EL (cell line): ENCODE measurements at places on chromosomes 11 and 22.
A peak's percentile ranks its signal among the peaks of the same experiment; 100 is the strongest.

DNA sequence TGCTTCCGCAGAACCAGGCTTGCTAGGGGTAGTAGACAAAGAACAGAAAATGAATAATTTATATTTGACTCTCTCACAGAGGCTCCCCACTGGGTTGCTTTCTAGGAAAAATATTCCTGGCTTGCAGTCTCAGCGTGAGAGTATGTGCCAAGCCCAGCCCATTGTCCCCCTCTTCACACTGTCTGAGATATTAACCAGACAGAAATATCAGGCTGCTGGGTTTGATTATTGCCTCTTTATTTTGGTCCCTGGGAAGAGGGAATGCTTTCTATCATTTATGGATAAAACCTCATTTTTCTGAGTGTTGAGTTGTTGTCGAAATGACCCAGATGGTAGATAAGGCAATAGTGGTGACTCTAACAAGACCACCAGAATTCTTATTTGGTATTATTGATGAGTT lies 367.9 kb downstream of the METTL15 start:
- DNase-seq, result no peak

DNA sequence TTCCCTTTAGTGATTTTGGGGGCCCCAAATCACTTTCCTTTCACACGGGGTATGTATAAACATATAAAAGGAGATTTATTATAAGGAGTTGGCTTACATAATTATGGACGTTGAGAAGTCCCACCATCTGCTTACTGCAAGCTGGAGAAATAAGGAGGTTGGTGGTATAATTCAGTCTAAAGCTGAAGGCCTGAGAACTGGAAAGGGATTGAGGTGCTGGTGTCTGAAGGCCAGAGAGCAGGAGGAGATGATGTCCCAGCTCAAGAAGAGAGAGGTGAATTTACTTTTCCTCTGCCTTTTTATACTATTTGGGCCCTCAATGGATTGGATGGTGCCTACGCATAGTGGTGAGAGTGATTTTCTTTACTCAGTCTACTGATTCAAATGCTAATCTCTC lies 1.3 kb upstream of the ZNF202 start:
- no peak for DNase-seq

DNA sequence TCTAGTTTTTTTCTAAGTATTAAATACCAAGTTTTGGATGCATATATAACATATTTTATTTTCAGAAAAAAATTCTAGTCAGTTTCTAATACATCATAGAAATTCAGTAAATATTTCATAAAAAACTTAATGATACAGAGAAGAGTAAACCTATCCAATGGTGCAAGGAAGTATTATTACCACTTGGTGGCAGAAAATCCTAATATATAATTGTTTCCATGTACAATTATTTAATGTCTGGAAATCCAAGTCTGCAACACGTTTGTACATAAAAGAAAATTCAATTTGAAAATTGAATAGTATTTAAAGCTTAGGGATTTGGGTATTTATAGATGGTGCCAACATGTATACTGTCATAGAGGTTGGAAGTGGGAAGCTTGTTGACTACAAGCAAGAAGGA lies 127.0 kb downstream of the TRPC6 start:
- peak; percentile 15 for DNase-seq

DNA sequence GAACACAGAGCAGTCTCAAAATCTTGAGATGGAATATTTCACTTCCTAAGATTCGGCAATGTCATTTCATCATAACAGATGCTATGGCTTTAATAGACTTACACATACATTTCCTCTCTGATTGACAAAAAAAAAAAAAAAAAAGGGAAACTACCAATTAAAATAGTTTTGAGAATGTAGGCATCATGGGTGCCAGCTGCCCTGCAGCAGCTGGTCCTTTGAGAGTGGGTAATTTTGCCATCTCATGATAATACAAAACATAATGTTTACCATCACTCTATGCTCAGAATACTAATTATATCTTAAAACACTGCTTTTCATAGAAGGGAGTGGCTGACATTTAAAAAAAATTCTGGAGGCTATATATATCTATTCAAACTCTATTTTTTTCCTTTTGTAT lies 775.6 kb upstream of the CCDC90B start:
- no peak for DNase-seq

DNA sequence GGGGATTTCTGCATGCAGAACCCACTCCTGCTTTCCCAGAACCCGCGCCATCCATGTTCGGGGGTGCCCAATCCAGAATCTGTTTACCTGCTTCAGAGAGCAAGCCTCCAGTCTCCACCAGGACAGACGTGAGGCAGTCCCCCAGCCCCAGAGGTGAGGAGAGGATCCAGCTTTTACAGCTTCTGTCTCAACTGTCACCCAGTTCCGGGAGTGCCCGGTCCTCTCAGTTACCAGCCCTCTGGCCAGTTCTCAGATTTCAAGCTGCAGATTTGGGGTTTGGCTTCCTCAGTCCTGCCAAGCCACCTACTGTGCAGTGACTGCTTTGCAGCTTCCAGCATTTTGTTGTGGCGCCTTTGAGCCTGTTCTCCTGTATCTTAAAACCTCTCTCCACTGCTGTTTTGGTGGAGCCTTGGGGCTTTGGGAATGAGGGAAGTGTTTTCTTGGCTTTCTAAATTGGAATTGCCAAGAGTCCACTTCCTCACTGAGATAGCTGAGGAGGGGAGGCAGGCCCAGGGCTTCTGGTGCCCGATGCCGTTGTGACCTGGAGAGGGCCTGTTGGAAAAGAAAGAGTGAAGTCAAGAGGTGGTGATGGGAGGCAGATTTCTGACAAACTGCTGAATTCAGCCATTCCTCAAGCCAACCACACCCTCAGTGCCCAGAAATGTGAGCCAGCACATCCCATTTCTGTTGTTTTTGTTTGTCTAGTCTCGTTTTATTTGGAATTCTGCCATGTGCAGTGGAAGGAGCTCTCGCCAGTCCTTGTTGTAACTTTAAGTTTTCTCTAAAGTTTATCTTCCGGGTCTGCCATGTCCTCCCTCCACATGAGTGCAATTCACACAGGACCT lies 513.4 kb downstream of the TBC1D22A start:
- no peak for DNase-seq

GRCh38 chr11:57336111-57336666 lies 497 bp upstream of the SSRP1 start:
- no peak for DNase-seq

DNA sequence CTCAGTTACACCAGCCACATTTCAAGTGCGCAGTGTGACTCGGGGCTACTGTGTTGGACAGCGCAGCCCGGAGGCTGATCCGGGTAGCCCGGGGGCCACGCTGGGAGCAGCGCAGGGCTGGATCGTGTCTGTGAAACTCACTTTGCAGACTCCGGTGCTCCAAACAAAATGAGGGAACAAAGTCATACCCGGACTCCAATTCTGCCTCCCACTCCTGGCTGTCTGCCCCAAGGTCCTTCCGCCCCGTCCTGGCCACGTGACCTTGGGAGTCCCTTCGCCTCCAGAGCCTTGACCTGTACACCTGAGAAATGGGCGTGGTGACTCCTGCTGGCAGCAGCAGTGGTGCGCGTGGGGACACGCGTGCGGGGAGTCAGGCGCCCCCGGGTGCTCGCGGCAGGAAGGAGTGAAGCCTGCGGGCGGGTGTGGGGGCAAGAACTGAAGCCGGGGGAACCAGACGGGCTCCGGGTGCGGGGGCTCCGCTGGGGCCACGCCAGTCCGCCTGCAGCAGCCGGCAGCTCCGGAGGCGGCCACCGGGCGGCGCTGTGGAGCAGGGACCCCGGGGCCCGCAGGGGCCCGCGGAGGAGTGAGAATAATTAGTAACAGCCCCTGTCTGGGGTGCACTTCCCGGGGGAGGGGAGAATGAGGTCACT lies 42.4 kb downstream of the KCNJ4 start:
- no peak for DNase-seq

DNA sequence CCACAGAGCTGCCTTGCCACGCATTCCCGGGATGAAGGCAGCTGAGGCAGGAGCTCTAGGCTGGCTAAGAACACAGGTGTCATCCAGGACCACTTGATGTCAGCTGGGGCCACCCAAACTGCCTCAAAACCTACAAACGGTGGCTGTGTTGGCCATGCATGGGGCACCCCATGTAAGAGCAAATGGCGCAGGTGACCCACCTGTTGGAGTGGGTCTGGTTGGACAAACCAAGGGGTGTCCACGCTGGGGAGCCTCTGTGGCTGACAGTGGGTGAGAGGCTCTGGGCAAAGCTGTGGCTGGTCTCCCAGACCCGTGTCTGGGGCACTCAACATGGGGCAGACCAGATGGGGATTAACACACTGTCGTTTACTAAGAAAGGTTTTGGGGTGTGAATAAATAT lies 19.0 kb upstream of the SYT8 start:
- no peak for DNase-seq

DNA sequence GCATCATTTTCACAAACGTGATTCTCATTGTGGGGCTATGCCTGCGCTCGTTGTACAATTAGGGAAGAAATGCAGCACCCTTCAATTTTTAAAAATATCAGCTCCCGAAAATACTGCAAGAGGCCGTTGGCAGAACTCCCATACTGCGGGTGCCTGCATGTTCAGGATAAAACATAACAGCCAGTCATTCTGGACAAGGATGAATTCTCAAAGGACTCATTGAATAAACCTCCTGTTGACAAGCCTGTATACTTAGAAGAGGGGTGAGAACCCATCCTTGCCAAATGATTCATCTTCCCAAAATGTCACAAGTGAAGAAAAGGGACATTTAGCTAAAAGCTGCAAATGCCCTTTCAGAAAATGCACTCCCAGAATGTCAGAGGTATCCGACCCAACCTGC lies 141.9 kb downstream of the CSNK2A3 start:
- DNase-seq, result no peak

- DNase-seq, result no peak
These were observed 136.0 kb downstream of the C11orf58 start for GRCh38 chr11:16874275-16874975.

DNA sequence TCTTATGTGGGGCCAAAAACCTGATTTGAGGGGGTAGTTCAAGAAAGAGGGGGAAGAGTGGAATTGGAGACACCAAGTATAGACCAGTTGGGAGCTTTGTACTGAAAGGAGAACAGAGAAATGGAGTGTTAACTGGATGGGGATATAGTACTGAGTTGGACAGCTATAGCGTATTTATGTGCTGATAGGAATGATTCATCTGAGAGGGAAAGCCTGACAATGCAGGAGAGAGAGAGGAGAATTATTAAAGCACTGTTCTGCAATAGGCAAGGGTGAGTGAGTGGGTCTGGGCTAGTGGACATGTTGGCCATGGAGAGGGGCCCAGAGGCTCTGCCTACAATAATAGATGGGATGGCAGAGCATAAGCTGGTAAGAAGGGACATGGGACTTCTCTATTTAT lies 52.9 kb upstream of the PITPNB start:
- peak; percentile 34 for DNase-seq

DNA sequence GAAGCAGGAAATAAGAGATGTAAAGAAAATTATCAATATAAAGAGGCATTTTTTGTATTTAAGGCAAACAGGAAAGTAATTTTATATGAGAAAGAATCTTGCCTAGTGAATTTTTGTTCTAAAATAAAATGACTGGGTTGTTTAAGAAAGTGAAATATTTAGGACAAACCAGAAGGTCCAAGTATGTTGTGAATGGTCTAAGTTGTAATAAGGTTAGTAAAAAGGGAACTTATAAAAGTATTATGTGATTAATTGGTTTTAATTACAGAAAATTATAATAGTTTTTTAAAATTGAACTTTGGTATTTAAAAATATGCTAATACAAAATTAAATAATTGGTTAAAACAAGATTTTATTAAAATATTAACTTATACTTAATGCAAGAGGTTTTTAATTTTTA lies 26.6 kb upstream of the EI24 start:
- no peak for DNase-seq

- no peak for DNase-seq
These were observed 4.0 kb downstream of the ST14 start for GRCh38 chr11:130163346-130164220.

- no peak for DNase-seq
These were observed 1495.7 kb downstream of the TBC1D22A start for GRCh38 chr22:48258064-48258701.

GRCh38 chr11:133175103-133175502 lies 357.2 kb downstream of the OPCML start:
- no peak for DNase-seq

- DNase-seq, result no peak
These were observed 11.5 kb downstream of the VSTM5 start for GRCh38 chr11:93838967-93839366.

GRCh38 chr11:85086504-85087284 lies 540.5 kb downstream of the DLG2 start:
- DNase-seq, result peak; percentile 18

DNA sequence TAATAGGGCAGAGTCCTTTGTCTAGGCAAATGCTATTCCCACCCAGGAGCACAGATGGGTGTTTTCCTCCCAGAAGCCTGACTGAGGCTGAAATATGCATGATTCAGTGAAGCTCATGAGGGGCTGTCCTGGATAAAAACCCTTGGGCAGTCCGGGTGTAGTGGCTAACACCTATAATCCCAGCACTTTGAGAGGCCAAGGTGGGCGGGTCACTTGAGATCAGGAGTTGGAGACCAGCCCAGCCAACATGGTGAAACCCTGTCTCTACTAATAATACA lies 48.6 kb upstream of the LMO2 start:
- DNase-seq, result no peak

GRCh38 chr11:100808904-100809491 lies 121.9 kb downstream of the ARHGAP42 start:
- peak; percentile 61 for DNase-seq

- DNase-seq, result no peak
These were observed 743 bp upstream of the CD3D start for GRCh38 chr11:118343248-118343647.

- no peak for DNase-seq
These were observed 233.1 kb downstream of the CSNK2A3 start for GRCh38 chr11:11119917-11120316.

DNA sequence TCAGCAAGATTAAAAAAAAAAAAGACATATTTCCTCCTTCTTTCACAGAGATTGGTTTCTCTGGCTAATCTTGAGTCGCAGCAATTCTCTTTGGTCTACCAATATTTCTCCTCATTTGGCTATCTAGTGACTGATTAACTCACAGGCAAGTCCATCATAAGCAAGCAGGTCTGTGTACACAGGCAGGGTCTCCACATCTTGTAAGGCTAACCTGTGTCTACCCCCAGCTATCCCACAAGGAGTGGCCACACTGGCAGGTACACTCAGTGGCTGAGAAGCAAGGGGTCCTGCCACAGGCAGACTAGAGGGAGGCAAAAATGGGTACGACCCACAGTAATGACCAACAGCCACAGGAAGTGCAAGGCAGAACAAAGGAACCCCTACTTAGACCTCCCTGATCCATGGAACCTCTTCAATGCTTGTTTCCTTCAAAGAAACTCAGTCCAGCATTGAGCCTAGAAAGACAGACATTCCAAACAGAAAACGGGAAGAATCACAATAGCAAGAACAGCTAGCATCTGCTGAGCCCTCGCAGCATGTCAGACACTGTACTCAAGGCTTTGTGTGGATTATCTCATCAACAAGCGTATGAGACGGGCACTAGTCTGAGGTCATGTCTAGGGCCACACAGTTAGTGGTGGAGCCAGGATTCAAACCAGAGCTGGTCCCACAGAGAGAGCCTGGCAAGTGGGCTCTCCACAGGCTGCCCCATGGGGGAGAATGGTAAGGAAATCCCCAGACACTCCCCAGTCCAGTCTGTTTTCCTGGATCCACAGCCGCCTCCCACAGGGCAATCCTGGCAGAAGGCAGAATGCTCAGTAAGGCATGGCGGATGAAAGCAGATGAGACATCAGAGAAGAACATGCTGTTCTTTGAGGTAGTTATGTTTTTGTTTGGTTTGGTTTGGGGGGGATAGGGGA lies 34.3 kb downstream of the PLEKHA7 start:
- no peak for DNase-seq

- DNase-seq, result peak; percentile 58
These were observed 273.3 kb downstream of the BUD13 start for GRCh38 chr11:116499396-116500003.

GRCh38 chr22:41929418-41929810 lies 2.8 kb upstream of the TNFRSF13C start:
- no peak for DNase-seq

GRCh38 chr11:2205981-2206690 lies 34.5 kb upstream of the TH start:
- DNase-seq, result no peak
